ENCODE measurements at places on chromosomes 12 and 14.

- no peaks in the 10 kb centered on the region for H3K27me3 ChIP-seq
- no peaks in the 10 kb centered on the region for H3K36me3 ChIP-seq
- H3K4me1 ChIP-seq = peaks cover 22% of the 10 kb centered on the region
Measured at GRCh38 chr12:21613931-21614330, 9.3 kb upstream of the GYS2 start.

GRCh38 chr12:54603173-54603814 is 14.8 kb upstream of the PPP1R1A start:
- no peak overlapping the region for H3K4me3 ChIP-seq
- peaks cover 5% of the 10 kb centered on the region for H3K27me3 ChIP-seq
- DNase-seq = peak; percentile 67
- no peaks in the 10 kb centered on the region for H3K4me1 ChIP-seq

GRCh38 chr14:84544486-84545131 is 985.3 kb upstream of the FLRT2 start:
- no peak overlapping the region for H3K4me3 ChIP-seq
- no peaks in the 10 kb centered on the region for H3K36me3 ChIP-seq
- H3K27me3 ChIP-seq = no peaks in the 10 kb centered on the region

DNA sequence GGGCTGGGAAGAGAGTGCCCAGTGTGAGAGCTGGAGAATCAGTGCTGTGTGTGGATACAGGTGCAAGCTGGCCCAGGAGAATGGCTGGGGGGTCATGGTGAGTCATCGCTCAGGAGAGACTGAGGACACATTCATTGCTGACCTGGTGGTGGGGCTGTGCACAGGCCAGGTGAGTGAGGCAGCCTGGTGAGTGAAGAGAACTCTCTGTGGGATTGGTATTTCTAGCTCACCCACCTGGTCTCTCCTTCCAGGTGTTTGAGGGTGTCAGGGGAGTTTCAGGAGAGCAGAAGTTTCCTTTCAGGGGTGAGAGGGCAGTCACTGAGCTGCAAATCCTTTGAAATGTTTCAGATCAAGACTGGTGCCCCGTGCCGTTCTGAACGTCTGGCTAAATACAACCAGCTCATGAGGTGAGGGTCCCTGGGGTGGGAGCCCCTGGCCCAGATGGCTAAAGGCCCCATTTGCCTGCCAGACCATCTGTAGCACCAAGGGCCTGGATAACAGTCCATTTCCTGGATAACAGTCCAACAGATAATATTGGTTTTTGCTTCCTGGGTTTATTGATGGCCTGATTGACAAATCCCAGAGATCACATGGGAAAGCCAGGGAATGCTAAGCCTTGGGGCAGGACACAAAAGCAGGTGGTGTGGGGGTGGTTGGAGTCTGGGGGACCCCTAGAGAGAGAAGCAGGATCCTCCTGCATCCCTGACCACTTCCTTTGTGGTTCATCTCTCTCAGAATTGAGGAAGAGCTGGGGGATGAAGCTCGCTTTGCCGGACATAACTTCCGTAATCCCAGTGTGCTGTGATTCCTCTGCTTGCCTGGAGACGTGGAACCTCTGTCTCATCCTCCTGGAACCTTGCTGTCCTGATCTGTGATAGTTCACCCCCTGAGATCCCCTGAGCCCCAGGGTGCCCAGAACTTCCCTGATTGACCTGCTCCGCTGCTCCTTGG is 5.5 kb upstream of the ATN1 start:
- H3K27ac ChIP-seq = no peak overlapping the region
- no peaks in the 10 kb centered on the region for H3K36me3 ChIP-seq
- peaks cover 29% of the 10 kb centered on the region for H3K4me1 ChIP-seq
- no peak for DNase-seq
- H3K27me3 ChIP-seq = no peaks in the 10 kb centered on the region

- no peak overlapping the region for H3K27ac ChIP-seq
- H3K36me3 ChIP-seq = peaks cover 43% of the 10 kb centered on the region
- no peaks in the 10 kb centered on the region for H3K4me1 ChIP-seq
- DNase-seq = no peak
- no peak overlapping the region for H3K4me3 ChIP-seq
- no peaks in the 10 kb centered on the region for H3K27me3 ChIP-seq
Measured at GRCh38 chr14:74515891-74516412, 22.4 kb downstream of the ISCA2 start.

DNA sequence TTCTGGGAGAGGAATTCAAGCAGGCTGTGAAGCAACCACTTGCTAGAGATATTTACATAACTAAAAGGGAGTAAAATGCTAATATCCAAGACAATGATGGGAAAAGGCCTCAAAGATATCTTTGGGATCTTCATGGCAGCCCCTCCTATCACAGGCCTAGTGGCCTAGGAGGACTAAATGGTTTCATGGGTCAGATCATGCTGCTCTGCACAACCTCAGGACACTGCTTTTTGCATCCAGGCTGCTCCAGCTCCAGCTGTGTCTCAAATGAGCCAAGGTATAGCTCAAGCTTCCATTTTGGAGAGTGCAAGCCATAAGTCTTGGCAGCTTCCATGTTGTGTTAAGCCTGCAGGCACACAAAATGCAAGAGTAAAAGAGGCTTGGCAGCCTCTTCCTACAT is 195.6 kb upstream of the SSTR1 start:
- H3K27me3 ChIP-seq = no peaks in the 10 kb centered on the region
- H3K36me3 ChIP-seq = no peaks in the 10 kb centered on the region
- no peak for DNase-seq

- H3K4me3 ChIP-seq = no peak overlapping the region
- H3K27ac ChIP-seq = no peak overlapping the region
- no peaks in the 10 kb centered on the region for H3K4me1 ChIP-seq
- no peak for DNase-seq
- no peaks in the 10 kb centered on the region for H3K36me3 ChIP-seq
Measured at GRCh38 chr14:84533181-84533725, 996.7 kb upstream of the FLRT2 start.

DNA sequence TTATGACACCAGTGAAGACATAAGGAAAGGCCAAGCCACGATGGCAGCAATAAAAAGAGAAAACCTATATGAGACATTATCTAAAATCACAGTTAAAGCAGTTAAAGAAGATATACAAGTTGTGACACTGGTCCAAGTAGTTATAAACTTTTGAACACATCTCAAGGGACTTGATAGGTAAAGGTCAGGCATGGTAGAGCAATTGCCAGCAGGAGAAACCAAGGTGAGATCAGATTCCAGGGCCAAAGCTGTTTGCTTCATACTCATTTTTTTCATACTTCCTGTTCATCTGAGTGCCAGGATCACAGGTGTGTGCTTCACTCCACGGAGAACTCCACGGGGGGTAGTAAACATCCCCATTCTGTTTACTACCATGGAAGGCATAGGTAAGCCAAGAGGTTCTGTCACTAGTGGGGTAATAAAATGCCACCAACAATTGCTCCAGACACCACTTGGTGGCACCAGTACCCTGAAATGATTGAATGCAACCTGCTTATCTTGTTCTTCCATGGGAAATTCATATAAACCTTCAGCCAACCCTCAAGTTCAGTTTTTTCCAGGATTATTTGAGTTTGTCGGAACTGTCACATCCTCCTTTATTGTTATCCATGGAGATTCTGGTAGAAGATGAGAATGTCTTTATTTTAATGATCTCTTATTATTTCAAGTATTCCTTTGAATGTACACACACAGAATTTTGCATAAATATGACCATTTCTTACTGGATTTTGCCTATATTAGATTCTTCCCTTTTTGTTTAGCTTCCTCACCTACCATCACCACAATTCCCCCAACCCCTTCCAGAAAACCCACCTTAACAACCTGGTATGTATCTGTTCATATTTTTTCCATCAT is 59.2 kb upstream of the TSPAN8 start:
- no peak overlapping the region for H3K27ac ChIP-seq
- DNase-seq = peak; percentile 34
- H3K4me3 ChIP-seq = no peak overlapping the region
- no peaks in the 10 kb centered on the region for H3K36me3 ChIP-seq
- no peaks in the 10 kb centered on the region for H3K4me1 ChIP-seq
- peaks cover 6% of the 10 kb centered on the region for H3K27me3 ChIP-seq

GRCh38 chr12:96327889-96328288 is 72.3 kb downstream of the CDK17 start:
- DNase-seq = no peak
- H3K4me3 ChIP-seq = no peak overlapping the region
- H3K36me3 ChIP-seq = peaks cover 32% of the 10 kb centered on the region
- no peaks in the 10 kb centered on the region for H3K4me1 ChIP-seq
- H3K27ac ChIP-seq = no peak overlapping the region

GRCh38 chr14:70811578-70811977 is 2.3 kb upstream of the MAP3K9 start:
- no peaks in the 10 kb centered on the region for H3K36me3 ChIP-seq
- H3K27me3 ChIP-seq = peaks cover 45% of the 10 kb centered on the region

DNA sequence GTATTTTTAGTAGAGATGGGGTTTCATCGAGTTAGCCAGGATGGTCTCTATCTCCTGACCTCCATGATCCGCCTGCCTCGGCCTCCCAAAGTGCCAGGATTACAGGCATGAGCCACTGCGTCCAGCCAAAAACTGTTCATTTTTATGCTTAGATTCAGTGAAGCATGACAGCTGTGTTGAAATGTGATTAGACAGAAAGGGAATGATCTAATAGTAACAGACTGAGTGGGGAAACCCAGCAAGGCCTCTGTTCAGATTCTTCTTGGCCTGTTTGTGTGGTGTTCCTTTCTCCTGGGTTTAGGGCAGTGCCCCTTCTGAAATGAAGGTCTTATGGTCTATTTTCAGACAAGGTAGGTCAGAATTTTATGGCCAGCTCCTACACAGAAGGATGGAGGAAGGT is 11.8 kb upstream of the ABCD4 start:
- no peaks in the 10 kb centered on the region for H3K36me3 ChIP-seq
- no peak for DNase-seq
- no peaks in the 10 kb centered on the region for H3K4me1 ChIP-seq
- H3K4me3 ChIP-seq = no peak overlapping the region
- H3K27ac ChIP-seq = no peak overlapping the region

GRCh38 chr14:42429401-42429800 is 822.7 kb downstream of the LRFN5 start:
- H3K4me1 ChIP-seq = no peaks in the 10 kb centered on the region

DNA sequence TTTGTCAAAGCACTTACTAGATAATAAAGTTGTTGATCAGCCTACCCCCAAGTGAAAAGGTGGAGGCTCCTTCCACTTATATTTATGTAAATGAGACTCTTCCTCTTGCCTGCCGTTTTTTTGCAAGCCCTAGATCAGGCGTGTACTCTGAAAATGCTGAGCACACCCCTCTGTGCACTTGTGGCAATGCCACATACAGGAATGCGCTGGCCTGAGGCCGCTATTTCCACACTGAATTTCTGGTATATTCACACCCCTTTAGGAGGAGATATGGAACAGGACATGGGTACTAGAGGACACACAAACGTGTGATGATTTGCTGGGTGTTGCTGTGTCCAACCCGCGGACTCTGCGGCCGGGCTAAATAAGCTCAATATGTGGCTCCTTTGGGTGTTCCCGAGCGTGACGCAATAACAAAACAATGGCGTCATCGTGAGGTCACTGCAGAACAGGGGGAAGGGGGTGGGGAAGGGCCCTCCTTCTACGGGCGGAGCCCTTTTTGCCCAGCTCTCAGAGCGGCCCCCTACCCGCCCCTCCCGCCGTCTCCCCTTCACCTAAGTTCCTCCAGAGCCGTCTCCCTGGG is 554 bp upstream of the TSPAN31 start:
- peak overlapping the region; percentile 68 for H3K27ac ChIP-seq
- peaks cover 12% of the 10 kb centered on the region for H3K36me3 ChIP-seq
- peaks cover 22% of the 10 kb centered on the region for H3K27me3 ChIP-seq
- DNase-seq = no peak

GRCh38 chr14:57845802-57846531 is 19.9 kb downstream of the SLC35F4 start:
- H3K27me3 ChIP-seq = no peaks in the 10 kb centered on the region
- H3K27ac ChIP-seq = no peak overlapping the region
- no peaks in the 10 kb centered on the region for H3K36me3 ChIP-seq
- no peak for DNase-seq

- no peak overlapping the region for H3K27ac ChIP-seq
- H3K27me3 ChIP-seq = peaks cover 19% of the 10 kb centered on the region
- H3K4me1 ChIP-seq = no peaks in the 10 kb centered on the region
- no peaks in the 10 kb centered on the region for H3K36me3 ChIP-seq
- DNase-seq = no peak
- no peak overlapping the region for H3K4me3 ChIP-seq
Measured at GRCh38 chr12:53233671-53234121, 1.7 kb upstream of the RARG start.

DNA sequence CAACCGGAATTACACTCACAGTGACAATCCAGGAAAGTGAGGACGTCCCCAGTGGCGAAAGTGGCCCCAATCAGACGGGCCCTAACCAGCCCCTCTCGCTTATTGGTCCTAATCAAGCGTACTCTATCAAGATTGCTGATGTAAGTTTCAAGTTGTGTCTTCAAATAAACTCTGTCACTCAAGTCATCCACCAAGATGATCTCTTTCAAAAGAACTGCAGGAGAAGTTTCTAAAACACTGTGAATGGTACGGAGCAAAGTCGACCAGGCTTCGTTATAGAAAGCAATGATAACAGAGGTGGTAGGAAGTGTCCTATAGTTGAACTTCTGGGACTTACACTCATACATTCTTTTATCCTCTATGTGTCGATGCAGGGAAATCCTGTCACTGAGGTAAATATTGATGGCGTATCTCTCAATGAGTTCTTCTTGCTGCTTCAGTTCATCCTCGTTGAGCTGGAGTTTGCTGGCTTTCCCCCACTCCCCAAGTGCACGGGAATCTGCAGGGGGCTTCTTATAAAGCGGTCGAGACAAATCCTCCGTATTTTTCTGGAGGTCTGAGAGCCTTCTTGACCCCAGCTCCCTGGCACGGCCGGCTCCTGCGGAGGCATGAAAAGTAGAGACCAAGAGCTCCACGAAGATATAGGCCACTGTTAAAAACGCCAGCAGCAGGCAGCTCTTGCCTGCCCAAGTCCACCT is 604 bp downstream of the GALNT4 start:
- H3K27me3 ChIP-seq = no peaks in the 10 kb centered on the region
- no peak for DNase-seq
- peak overlapping the region; percentile 35 for H3K27ac ChIP-seq
- H3K4me3 ChIP-seq = peak overlapping the region; percentile 59

- H3K27ac ChIP-seq = no peak overlapping the region
- no peak for DNase-seq
- H3K4me3 ChIP-seq = no peak overlapping the region
- H3K4me1 ChIP-seq = no peaks in the 10 kb centered on the region
- H3K36me3 ChIP-seq = no peaks in the 10 kb centered on the region
Measured at GRCh38 chr14:93725993-93726392, 62.3 kb downstream of the PRIMA1 start.

DNA sequence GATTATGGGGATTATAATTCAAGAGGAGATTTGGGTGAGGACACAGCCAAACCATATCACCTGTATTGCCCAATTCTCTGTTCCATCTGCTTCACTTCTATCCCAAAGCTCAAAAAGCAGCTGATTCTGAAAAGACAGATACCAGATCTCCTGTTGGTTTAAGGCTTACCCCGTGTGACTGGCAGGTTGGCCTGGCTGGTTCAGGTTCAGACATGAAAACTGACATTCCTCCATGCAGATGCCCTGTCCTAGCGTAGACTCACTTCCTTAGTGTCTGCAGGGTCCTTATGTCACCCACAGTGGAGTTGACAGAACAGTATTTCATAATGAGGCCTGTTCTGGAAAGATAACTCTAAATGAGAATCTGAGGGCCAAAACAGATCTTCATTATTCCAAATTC is 61.1 kb upstream of the FLRT2 start:
- DNase-seq = no peak
- no peak overlapping the region for H3K4me3 ChIP-seq
- no peak overlapping the region for H3K27ac ChIP-seq
- H3K27me3 ChIP-seq = no peaks in the 10 kb centered on the region
- H3K4me1 ChIP-seq = peaks cover 33% of the 10 kb centered on the region

Measured in endothelial cell of umbilical vein (primary cell).